Upper lobe of right lung (tissue), 1 donor: ENCODE measurements at places on chromosomes 1 and 21. TPM values are rescaled to one million over a fixed set of nuclear protein-coding genes. Genes with fewer than 3 reads are reported as not detected.

Gene ANKRD13C
- 20.9 TPM for total RNA-seq

DNA sequence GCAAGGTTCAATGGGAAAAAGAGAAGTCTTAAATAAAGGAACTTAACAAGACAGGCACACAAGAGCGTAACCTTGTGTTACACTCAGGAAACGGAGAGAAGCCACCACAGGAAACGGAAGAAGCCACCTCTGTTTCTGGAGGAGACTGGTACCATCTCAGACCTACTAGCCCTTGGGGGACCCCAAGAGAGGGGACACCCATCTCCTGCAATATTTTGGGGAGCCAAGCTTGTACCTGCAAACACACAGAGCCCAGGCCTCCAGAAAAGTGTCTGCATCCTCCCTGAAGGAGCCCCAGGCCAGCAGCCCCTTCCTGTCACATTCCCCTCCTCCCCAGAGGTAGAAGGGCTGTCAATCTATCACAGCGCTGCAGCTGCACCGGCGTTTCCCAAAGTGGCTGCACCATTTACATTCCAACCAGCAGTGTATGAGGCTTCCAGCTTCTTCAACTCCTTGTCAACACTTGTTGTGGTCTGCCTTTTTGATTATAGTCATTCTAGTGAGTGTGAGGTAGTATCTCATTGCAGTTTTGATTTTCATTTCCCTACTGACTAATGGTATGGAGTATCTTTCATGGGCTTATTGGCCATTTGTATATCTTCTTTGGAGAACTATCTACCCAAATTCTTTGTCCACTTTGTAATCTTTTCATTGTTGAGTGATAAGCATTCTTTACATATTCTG lies 23.0 kb upstream of the PADI1 start:
- DNase-seq: no peak

Gene TSSK3
- 2.5 TPM for total RNA-seq

Gene ACTL8
- total RNA-seq: not detected

- no peak for DNase-seq
These were observed 18.1 kb downstream of the RSBN1 start for GRCh38 chr1:113793878-113794834.

- no peak for DNase-seq
These were observed 62.7 kb upstream of the GPR89A start for GRCh38 chr1:145545055-145545454.

DNA sequence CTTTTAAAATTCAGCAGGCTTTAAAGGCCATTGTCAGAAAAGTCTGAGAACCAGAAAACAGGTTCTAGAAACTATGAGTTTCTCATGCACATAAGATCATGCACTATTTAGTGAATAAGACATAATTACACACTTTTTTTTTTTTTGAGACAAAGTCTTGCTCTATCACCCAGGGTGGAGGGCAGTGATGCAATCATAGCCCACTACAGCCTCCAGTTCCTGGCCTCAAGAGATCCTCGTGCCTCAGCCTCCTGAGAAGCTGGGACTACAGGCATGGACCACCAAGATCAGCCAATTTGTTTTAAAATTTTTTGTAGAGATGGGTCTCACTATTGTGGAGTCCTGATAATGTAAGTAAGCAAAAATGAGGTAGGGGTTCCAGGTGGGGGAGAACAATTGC lies 134.9 kb downstream of the VAV3 start:
- no peak for DNase-seq

DNA sequence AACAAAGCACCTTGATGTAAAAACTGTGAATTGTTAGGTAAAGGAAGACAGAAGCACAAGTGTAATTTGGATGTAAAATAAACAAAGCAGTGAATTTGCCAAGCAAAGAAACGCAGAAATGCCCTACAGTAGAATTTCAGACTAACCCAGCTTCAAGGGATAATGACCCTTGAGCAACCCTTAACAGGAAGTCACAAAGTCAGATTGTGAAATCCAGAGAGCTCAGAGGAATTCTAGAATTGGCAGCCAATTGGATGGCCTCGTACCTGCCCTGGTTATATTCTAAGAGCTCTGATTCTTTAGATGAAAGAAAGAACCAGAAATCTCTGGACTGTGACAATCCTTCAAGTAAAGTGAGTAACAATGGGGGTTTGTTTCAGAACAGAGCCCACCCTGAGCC lies 152.7 kb upstream of the CHRM3 start:
- no peak for DNase-seq

Gene SYCP1
- total RNA-seq: not detected

DNA sequence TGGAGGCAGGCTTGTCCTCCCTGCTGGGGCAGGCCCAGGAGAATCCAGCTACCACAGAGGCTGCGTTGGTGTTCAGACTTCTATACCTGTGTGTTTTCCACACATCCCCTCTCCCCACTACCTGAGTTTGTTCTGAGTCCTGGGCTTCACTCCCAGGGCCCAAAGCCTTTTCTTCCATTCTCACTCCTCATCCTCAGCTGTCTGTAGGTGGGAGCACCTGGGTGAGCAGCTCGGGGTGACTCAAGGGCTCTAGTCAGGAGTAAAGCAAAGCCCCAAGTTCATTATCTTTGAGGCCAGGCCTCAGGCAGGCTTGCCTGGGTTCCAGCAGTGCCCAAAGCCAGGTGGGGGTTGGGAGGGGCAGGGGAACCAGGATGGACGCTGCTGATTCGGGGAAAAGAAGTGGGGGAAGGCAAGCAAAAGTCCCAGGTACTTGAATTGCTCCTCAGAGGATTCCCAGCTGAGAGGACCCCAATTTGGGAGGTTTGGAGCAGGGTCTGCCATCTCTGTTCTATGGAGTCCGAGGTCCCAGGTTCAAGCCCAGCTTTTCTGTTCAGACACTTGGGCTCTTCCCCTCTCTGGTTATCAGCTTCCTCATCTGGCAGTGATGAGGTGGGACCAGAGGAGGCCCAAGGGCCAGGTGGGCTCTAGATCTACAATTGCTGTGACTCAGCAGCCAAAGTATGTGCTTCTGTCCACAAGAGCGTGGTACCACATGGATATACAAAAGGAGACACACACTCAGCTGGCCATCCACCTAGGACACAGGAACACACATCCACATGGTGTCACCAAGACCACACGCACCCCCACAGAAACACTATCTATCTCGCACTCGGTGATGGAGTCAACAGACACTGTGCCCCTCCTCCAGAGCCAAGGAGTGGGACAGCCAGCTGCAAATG lies 5.8 kb upstream of the PTPN7 start:
- peak; percentile 31 for DNase-seq

DNA sequence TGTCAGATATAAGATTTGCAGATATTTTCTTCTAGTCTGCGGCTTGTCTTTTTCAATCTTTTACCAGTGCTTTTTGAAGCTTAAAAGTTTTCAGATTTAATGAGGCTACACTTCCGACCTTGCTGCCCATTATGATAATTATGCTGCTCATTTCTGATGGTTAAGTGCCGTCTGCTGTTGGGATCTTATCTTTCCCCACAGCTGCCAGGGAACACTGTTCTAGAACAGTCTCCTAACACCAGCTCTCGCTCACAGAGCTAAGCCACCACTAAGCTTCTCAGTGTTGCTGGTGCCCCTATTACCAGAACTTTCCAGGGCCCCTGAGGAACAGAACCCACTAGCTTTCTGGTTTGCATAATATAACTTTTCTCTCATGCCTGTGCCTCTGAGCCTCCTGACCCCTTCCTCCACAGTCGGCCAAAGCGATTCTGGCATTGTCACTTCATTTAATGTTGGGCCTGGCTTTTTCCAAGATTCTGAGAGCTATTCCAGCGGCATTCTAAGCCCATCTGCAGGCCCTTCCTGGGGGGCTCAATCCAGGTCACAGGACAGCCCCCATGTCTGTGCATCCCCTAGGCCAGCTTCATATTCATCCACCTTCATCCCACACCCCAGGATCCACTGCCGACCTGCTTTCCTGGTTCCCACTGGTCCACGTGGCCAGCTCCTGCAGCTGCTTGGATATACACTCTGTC lies 237.0 kb downstream of the PTPRU start:
- no peak for DNase-seq

Gene ATP5PF
- 76.7 TPM for total RNA-seq

DNA sequence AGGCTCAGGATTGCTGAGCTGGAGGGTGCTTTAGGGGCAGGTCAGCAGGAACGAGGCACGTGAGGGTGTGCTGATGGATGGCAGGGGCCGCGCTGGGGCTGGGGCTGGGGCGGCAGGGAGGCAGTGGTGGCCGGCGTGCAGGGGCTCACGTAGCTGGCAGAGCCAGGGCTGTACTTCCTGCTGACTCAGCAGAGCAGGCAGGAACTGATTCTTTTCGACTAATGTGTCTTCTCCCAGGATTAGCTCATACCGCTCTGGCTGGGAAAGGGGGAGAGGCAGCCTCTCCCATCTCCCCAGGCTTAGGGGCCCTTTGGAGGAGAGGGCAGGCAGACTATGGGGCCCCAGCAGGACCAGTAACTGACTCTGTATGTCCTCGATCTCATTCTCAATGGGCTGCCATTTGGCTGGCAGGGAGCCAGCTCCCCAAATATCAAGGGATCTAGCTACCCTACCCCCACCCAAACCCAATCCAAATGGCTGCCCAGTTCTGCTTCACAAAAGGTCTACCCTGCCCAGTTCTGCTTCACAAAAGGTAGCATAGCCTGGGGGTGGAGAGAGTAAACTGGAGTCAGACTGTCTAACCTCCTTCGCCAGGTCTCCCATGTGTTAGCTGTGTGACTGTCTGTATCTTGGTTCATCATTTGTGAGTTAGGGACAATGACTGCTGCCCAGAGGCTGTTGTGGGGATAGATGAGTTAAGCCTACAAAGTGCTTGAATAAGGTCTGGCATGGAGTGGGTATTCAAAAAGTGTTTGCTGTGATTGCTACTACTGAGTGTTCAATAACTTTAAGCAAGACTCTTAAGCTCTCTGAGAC lies 100.1 kb upstream of the SLC2A1 start:
- DNase-seq: no peak

Gene HPDL
- total RNA-seq: not detected

GRCh38 chr1:241611063-241611462 lies 29.1 kb downstream of the CHML start:
- DNase-seq: no peak

DNA sequence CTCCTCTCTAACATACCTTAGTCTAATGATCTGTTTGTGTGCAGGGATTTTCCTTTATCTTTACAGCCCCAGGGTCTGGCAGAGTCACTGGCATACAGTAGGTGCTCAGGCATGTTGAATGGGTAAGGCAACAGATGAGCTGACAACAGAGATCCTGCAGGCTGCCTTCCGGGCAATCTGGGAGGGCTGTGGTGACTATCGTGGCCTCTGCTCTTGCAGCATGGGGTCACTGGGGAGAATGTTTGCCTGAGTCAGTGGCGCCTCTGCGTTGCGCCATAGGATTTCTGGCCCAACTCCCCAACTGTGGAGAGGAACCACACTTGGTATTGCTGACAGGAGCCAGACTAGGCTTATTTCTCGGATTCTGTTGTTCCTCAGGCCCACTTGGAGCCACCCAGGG lies 93.8 kb downstream of the LAMC2 start:
- DNase-seq: peak; percentile 83

- DNase-seq: no peak
These were observed 178.3 kb downstream of the CACNA1E start for GRCh38 chr1:181661569-181661968.

- no peak for DNase-seq
These were observed 45.4 kb downstream of the SELENOF start for GRCh38 chr1:86868477-86868876.

DNA sequence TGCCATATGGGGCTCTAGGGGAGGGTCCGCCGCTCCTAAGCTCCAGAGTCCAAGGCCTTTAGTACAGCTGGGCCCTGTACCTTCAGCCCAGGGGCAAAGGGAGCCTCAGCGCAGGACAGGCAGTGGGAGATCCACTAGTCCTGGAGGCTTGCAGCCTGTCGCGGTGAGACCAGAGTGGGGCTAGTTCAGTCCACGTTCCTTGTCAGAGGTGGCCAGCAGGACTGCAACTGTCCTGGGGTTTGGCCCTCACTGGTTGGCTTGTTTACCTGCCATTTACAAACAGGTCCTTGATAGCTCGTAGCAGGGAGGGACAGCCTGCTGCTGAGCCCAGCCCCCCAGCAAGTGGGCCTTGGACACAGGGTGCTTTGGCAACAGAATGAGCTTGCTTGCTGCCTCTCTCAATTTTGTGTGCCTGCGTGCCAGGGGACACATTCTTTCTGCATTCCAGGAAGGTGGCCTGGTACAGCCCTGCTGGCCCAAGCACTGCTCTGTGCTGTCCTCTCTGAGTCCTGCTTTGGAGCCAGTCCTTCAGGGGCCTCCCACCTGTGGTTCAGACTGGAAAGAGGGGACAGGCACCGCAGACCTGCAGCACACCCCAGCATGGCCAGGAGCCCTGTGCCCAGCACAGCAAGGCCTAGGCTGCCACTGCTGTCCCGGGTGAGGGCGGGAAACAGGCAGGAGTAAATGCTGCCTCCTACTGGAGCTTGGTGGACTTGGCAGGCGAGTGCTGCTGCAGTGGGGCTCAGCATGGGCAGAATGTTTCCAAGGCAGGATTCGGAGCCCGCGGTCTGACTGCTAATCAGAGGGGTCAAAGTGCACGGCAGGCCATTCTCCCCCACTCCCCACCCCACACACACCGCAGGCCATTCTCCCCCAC lies 15.2 kb downstream of the H6PD start:
- DNase-seq: peak; percentile 81

Gene SLC25A34
- total RNA-seq: 3.0 TPM

- no peak for DNase-seq
These were observed 230.3 kb downstream of the DISC1 start for GRCh38 chr1:231856894-231857293.

DNA sequence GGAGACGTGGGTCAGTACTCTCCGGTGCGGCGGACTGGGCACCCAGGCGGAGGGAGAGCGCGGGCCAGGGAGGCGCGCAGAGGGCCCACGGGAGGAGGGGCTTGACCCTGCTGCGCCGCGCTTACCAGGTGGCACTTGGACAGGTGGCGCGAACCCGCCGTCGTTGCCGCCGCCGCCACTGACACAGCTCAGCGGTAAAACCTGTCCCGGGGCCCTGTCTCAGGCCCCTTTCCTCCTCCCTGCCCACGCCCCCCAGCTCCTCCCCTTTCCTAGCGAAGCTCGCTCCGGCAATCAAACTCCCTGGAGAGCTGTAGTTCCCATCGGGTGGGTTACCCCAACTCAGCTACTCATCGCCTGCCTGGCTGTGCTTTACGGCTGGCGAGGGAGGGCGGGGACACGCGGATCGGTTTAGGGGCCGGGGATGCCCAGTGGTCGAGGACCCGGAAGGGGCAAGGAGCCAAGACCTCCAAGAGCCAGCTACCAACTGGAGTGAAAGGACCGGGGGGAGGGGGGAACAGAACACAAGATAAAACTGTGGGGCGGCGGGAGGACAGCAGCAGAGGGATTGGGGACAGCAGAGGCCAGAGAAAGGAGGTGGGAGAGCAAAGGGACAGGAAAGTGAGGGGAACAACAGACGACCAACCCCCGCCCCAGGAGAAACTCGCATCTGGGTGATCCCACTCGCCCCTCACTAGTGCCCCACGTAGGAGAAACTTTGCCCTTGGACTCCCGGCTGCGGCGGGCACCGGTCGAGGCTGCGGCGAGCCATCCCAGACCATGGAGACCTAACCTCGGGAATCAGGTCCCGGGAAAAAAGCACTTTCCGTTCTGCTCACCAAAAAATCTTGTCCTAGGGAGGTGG lies 2.9 kb downstream of the GFI1 start:
- DNase-seq: peak; percentile 72

GRCh38 chr21:44286716-44287632 lies 1.3 kb downstream of the AIRE start:
- no peak for DNase-seq

- no peak for DNase-seq
These were observed 94.1 kb downstream of the TGFBR3 start for GRCh38 chr1:91791691-91792488.
